NCI-H748 treated with DMSO at 0.1 percent for 48 hours (cell line): ENCODE measurements at places on chromosomes 7 and 10.
A peak's percentile ranks its signal among the peaks of the same experiment; 100 is the strongest.

GRCh38 chr7:87858417-87859100 lies 17.6 kb downstream of the SLC25A40 start:
- DNase-seq = no peak

GRCh38 chr7:138852469-138852868 lies 54.5 kb upstream of the ATP6V0A4 start:
- no peak for DNase-seq

DNA sequence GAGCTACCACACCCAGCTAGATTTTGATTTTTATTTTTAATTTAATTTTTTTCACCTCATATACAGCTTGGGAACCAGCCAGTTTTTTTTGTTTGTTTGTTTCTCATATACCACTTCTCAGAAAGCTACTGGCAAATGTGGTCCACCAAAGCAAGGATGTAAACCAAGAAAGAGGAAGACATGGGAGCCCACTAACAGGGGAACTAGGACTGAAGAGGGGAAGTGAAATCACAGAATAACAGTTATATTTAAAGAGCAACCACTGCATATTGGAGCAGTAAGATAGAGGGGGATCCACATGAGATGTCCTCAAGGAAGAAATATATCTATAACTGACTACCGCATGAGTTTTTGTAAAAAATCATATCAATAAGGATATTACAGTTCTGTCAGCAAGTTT lies 10.5 kb downstream of the CPVL start:
- DNase-seq = no peak

DNA sequence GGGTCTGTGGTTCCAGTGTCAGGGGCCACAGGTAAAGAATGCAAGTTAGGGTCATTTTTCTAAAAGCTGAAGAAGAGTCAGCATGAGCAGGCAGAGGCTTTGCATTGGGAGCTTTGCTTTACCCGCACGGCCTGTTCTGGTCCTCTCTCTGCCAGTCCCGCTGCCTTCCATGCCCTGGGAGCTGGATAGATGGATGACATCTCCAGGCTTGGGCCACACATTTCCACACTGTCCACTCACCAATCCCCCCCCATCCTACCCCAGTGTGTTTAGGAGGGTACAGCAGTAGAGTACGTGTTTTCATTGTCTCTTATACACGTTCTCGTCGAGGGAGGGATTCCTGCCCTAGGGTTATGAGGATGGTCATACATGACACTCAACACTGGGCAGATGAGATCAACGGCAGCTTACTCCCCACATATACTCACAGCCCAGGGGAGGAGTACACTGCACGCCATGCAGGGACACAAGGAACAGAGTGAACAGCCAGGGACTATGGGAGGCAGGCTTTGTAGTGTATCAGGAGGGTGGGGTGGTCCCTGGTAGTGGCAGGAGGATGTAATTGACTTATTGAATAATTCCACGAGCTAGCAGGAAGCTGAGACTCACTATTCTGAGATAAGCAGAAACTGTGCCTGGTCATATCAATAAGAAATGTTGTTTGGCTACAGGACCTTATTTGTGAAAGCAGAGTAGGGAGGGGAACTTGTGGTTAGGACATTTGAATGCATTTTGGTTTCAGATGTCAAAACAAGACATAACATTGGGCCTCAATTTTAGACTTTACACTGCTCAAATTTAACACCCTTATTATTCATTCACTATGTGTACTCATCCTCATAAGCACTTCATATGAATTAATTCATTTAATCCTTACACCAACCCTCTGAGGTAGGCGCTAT lies 36.6 kb downstream of the PLPP4 start:
- no peak for DNase-seq

DNA sequence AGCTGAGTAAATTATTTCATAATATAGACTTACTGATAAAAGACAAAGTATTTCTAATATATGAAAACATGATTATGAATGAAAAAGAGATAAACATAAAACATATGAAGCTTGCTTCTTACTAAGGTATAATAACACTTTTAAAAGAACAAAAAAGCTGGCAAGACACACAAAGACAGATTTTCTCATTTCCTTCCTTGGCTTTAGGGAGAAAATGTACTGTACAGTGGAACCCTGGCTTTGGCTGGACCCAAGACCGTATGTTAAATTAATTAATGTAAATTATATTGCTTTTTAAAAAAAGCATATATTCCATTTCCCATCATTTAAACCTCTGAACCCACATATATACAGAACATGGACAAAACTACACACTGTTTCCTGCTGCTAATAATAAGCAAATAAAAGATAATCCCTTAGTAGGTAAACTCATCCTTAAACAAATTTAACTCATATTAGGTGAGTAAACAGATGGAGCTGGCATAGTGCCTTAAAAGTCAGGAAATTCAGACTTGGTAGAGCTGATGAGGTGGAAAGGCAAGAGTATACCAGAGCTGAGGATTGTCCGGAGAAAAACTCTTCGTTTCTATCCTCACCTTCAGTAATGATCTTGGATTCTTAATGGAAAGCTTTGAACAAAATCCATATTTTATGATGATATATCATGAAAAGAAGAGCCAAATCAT lies 1016.4 kb upstream of the KCND2 start:
- peak; percentile 63 for DNase-seq

DNA sequence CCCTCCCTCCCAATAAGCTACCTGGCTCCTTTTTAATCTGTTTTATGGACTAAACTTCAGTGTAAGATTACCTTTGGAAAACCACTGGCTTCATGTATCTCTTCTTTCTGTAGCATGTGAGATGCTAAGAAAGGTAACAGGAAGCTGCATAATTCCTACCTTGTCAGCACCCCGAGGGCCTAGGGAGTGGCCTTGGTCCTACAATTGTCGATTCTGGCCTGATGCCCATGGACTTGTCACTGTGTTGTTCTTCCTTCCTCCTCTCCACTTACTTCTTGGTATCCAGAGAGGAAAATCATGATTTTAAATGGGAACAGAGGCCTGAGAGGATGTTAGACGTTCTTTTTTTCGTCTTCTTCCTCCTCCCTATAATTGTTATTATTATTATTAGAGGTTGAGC lies 42.9 kb upstream of the PDZD8 start:
- no peak for DNase-seq

DNA sequence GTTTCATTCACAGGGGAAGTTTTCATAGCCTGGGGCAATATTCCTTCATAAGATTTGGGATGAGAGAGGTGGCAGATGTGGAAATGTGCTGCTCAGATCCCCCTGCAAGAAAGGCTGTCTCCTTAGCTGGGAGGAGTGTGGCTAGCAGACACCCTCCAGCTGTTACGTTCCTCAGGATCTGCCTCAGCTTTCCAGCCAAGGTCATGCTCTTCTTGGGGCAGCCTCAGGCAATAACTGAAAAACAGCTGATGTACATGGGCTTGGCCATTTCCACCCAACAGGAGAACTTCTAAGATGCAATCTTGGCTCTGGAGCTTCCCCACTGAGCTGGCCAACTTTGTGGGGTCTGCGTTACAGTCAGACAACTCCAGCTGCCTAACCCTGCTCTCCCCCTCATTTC lies 51.3 kb upstream of the SEPTIN7 start:
- no peak for DNase-seq

- DNase-seq = no peak
Measured at GRCh38 chr7:69693042-69693441, 94.8 kb downstream of the AUTS2 start.

- DNase-seq = no peak
Measured at GRCh38 chr10:86646532-86646931, 7.8 kb upstream of the OPN4 start.

GRCh38 chr7:111126987-111127386 lies 36.1 kb downstream of the LRRN3 start:
- DNase-seq = no peak

- no peak for DNase-seq
Measured at GRCh38 chr10:110848106-110848505, 23.6 kb upstream of the PDCD4 start.
